Activated CD8-positive, alpha-beta memory T cell treated with anti-CD3 and anti-CD28 coated beads for 1 hour (primary cell): ENCODE measurements at places on chromosomes 7 and 10.
A peak's percentile ranks its signal among the peaks of the same experiment; 100 is the strongest.

GRCh38 chr10:21347043-21347784, 178.3 kb downstream of the SKIDA1 start:
- no peak for DNase-seq

GRCh38 chr7:12249706-12250105, 38.6 kb downstream of the TMEM106B start:
- no peak for DNase-seq

GRCh38 chr7:46786221-46786954, 795.5 kb downstream of the TNS3 start:
- DNase-seq, result no peak

GRCh38 chr10:118971876-118972275, 57.6 kb upstream of the NANOS1 start:
- no peak for DNase-seq

GRCh38 chr10:101363850-101364400, 10.0 kb downstream of the BTRC start:
- no peak for DNase-seq

DNA sequence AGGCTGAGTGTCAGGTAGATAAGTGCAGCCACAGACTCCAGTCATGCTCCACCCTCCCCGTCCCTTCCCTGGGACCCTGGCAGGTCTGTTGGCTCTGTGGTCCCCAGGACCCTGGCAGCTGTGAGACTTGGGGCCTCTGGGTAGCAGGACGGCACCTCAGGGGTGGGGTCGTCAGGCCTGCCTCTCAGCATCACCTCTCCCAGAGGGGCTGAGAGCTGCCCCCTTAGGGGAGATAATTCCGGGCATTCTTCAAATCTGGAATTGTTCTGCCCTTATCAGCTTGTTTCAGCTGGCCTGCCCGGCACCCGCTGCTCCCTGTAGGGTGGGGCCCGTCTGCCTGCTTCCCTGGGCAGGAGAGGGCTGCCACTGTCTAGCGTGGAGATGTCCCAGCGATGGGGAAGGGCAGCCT, 23.3 kb downstream of the PODXL start:
- no peak for DNase-seq

DNA sequence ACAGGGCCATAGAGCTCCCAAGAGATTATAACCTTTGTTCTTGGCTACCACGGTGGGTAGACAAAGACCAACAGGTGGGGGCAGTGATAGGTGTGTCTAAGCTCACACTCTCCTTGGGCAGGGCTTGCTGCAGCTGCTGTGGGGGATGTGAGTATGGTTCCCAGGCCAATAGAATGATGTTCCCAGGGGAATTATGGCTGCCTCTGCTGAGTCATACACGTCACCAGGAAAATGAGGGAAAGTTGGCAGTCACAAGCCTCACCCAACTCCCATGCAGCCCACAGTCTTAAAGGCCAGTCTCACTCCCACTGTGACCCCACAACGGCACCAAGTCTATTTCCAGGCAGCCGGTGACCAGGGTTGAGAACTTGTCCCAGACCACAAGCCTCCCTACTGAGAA, 453.4 kb upstream of the PODXL start:
- no peak for DNase-seq

- DNase-seq, result no peak
These were observed 538 bp downstream of the TFAM start for GRCh38 chr10:58385784-58386112.

GRCh38 chr7:137363683-137364082, 20.1 kb upstream of the PTN start:
- no peak for DNase-seq

DNA sequence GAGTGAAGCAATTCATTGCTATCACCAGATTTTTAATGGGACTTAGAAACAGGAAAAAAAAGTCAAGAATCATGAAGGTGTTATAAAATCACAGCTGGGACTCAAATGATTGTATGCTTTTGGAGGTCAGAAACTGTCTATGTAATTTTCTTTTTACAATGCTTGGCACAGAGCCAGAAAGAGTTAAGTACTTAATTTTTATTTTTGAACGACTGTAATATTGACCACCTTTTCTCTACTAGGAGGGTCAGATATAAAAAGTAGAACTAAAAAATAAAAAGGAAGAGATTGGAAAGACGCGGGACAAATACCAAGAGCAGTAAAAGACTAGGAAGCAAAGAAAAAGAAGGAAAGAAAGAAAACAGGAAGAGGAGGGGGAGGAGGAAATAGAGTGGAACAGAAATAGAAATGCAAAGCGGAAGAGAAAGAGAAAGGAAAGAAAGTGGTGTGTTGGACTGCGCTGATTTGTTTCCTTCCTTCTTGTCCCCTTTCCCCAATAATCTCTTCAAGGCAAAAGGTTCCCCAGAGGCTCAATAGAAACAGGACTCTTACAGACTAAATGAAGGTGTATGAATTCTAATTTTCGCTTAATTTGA, 23.2 kb upstream of the C1GALT1 start:
- no peak for DNase-seq

DNA sequence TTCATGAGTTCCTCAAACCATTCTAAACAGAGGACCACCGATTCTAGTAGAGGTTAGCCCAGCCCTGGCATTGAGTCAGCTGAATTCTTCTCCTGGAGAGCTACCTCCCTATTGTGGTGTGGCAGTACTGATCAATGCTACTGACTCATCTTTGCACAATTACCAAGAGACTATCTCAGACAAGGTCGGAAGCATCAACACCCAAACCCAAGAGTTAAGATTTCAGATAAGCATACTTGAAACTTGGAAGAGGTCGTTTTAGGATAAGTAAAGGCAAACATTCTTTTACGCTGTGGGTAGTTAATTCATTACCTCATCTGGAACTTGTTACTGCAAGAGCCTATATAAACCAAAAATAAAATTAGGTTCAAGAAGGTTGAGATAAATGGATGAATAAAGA, 154.6 kb upstream of the NRBF2 start:
- DNase-seq, result no peak

DNA sequence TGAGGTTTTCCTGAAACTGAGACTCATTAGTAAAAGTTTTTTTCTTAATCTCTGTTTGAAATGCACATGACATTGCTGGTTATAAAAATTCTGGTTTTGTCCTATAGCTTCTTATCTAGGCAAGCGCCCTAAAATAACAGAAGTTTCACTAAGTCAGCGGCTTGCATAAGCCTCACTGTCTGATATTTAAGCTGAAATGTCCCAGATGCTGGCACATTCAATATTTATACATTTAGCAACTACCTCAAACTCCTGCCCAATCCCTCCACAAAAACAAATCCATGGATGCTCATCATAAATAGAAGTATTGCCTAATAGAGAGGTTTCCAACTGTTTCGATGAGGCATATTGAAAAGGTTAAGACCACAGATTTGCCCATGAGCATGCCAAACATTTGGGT, 83.1 kb upstream of the EGR2 start:
- DNase-seq, result no peak

DNA sequence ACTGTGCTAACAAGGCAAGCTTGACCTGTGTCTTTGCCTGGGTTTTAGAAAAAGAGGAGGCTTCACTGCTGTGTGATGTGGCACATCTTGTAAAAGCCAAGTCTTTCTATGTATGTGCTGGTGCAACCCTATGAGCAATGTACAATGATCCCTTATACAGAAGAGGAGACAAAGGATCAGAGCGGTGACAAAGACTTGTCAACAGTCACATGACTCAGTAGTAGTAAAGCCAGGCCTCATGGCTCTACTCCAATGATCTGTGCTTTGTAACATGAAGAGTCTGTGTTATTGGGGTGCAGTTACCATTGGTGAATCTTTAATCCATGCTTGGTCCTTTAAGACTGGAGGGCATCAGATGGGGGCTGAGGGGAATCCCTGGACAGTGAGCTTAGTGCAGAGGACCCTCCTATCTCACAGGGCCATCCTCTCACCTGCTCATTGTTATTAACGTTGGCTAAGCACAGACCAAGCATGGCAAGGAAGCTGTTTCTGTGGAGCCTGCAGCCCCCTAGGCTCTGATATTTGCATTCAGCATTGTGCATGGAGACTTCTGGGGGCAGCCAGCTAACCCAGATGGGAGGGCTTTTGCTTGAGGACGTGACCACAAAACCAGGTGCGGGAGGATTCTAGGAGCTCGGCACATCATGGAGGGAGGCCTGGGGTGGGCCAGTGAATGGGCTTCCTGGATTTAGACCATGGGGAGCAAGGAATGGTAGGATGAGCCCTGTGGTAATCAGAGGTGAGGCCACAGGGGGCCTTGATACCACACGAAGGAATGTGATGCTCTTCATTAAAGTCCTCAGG, 308.8 kb upstream of the ZNF32 start:
- DNase-seq, result no peak

DNA sequence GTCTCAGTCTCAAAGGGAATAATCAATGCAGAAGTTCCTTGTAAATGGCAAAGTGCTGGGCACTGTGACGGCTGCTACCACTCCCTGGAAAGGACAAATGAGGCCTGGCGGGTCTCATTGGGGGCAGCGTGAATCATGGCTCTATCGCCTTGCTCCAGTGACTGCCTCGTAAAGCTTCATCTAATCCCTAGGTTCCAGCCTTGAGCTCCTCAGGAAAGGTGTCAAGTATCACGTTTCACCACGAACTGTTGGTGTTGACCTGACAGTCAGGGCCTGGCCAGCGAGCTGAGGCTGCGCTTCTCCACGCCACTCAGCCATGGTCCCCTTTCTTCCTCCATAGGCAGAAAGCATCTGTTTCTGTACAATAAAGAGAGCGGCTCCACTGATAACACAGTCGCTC, 126.7 kb upstream of the ZNF32 start:
- DNase-seq, result no peak

- no peak for DNase-seq
These were observed 11.3 kb upstream of the ZNF518A start for GRCh38 chr10:96118604-96119450.

GRCh38 chr7:84230491-84230890, 35.9 kb upstream of the SEMA3A start:
- no peak for DNase-seq

DNA sequence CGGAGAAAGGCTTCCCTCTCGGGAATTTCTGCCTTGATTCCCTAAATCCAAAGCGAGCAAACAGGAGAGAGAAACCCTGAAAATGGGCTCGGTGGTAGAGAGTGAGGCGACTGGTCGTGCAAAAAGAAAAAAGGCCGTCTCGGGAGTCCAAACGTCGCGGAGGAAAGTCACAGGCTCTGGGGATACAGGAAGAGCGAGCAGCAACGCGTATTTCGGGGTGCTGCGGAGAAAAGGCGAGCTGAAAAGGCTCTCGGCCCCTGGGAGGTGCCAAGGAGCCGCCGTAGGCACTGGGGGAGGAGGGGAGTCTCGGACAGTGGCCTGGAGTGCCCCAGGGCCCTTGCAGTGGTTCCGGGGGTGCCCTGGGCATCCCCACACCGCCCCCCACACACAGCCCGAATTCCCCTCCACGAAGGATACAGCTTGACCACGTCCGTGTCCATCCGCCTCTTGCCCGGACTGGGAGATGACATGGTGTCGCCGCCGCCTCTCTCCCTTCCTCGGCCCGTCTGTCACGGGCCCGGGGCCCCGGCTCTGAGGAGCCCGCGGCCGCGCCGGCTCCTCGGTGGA, 591 bp downstream of the UBE2H start:
- DNase-seq, result peak; percentile 6

DNA sequence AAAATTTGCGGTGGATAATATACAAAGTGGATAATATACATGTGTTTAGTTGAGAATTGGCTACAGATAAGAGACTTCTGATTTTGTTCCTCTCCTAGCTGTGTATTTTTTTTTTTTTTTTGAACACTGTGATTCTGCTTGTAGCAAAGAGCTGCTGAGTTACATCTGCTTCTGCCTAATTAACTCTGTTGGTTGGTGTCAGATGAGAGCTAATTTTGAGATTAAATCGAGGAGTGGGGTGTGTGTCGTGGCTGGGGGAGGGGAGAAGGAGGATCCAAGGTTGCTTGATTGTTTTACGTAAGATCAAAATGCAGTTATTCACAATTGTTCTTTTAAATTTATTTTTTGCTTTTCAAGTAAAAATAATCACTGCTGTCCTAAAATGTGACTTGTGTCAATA, 11.3 kb downstream of the KAT6B start:
- DNase-seq, result no peak

- DNase-seq, result no peak
These were observed 39.9 kb downstream of the ANXA8 start for GRCh38 chr10:47444047-47444446.

DNA sequence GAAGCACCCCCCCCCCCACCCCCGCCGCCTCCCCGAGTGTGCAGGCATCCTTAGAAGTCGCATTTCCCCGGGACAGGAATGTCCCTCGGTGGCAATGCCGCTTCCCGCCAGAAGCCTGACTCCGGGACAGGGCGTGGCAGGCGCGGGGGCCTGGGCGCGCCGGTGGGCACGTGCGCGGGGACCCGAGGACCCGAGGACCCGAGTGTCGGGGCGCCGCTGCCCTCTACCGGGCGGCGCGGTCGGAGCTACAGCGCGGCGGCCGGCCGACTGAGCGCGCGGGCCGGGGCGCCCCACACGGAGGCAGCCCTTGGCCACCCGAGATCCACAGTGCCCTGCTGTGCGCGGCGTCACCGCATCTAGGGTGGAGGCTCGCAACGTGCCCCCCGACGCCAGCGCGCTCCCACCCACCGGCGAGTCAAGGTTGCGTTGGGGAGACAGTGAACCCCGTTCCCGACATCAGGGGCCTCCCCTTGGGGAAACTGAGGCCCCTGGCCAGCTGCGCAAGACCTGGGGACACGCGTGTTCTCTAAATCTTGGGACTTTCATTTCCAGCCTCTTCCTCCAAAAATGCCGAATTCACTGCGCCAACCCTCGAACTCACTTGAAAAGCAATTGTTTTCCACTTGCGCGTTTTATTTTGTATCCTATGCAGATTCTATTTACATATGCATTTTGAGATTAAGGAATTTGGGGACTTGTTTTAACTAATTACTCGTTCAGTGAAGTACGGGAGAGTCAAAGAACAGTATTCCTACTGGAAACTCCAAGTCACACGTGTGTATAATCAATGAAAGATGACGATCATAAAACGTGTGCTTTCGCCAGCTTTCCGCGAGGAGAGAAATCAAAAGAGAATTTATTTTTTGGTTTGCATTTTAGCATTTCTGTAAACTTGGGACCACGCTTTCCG, 3.1 kb upstream of the CUX1 start:
- DNase-seq, result no peak

- no peak for DNase-seq
These were observed 140.6 kb downstream of the ALOX5 start for GRCh38 chr10:45514291-45515270.

DNA sequence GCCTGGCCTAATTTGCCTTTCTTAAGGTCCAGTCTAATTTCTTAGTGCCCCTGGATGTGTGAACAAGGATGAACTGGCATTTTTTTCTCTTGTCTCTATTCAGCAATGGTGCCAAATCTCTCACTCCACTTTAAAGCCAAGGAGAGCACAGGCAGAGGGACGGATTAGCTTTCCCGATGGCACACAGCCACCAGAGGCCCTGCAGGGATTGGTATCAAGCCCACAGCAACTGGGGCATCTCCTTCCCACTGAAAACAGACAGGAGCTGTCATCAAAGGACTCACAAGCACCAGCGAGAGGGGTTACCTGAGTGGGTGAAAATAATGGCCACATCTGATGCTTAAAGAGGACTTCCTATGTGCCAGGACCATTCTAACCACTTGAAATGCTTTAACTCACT, 83.1 kb downstream of the ITIH5 start:
- DNase-seq, result no peak

GRCh38 chr10:97861097-97861750, 11.6 kb downstream of the GOLGA7B start:
- no peak for DNase-seq

- DNase-seq, result no peak
These were observed 308.4 kb downstream of the RPS24 start for GRCh38 chr10:78341953-78342614.
